ENCODE measurements at places on chromosomes 2 and 18.
A peak's percentile ranks its signal among the peaks of the same experiment; 100 is the strongest.

DNA sequence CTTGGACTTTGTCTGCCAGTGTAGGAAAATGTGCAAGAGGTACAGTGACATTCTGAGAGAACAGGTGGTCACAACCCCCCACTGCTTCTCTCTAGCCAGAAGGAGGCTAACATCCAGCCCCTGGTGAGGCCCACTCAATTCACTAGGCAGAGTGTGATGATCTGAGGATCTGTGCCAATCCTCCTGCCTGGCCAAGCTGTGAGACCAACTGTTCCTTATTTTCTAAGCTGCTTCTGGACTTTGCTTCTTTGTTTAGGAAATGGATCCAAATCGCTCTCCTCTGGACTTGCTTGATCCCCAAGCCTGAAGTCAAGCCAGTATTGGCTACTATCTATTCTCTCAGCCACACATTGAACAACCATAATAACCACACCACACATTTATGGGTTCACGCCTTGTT is 202.8 kb downstream of the PIK3C3 start:
- DNase-seq = no peak

DNA sequence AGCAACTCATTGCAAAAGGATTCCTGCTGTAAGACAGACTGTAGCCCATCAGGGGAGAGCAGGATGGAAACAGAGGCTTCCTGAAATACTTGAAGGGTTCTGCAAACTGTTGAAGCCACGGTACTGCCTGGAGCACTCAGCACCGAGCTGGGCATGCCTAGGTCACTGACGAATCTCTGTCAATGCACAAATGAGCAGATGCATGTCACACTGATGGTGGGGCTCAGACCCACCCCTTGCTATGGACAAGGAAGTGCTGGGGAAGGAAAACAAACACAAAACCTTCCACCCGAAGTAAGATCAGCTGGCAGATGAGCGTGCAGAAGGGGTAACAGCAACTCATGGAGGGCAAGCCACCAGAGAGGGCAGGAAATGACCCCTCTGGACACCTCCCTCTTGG is 136.7 kb downstream of the BCL2 start:
- DNase-seq = no peak

GRCh38 chr2:173048897-173049661 is 26.6 kb upstream of the MAP3K20 start:
- DNase-seq = peak; percentile 99

DNA sequence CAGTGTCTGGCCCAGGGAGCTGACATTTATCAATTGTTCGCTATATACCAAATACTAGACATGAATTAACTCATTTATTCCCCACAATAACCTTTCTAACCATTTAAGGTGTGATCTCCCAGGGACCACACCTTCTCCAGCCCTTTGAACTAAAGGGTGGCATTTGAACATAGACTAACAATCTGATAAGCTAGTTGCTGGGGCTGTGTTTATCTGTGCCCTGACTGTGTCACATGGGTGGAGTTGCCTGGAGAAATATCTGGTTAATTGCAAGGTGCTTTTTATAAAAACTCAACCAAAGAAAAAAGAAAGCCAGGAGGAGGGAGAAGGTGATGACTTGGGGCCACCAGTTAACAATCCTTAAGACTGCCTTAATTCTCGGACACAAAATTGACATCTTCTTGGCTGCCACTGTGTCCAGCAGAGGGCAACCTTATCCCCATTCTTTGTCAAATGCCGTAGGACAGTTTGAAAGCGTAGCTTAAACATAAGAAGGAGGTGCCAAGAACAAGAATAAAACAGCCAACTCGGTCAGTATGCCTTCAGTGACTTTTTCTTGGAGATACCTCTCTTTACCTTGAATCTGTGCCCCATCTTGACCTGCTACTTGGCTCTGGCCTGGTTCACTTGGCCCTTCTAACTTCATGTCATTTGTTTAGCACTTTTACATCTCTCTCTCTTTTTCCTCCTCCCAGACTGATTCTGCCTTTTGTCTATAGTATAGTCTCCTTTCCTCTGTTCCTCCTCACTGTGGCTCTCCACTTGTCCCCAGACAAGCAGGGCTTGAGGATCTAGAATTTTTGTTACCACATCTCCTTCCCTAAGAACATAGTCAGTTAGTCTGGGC is 183.4 kb downstream of the MYO3B start:
- DNase-seq = peak; percentile 34

- DNase-seq = peak; percentile 36
Measured at GRCh38 chr2:235939471-235939870, 228.7 kb downstream of the GBX2 start.

- DNase-seq = peak; percentile 17
Measured at GRCh38 chr18:25099895-25100294, 252.1 kb downstream of the ZNF521 start.

DNA sequence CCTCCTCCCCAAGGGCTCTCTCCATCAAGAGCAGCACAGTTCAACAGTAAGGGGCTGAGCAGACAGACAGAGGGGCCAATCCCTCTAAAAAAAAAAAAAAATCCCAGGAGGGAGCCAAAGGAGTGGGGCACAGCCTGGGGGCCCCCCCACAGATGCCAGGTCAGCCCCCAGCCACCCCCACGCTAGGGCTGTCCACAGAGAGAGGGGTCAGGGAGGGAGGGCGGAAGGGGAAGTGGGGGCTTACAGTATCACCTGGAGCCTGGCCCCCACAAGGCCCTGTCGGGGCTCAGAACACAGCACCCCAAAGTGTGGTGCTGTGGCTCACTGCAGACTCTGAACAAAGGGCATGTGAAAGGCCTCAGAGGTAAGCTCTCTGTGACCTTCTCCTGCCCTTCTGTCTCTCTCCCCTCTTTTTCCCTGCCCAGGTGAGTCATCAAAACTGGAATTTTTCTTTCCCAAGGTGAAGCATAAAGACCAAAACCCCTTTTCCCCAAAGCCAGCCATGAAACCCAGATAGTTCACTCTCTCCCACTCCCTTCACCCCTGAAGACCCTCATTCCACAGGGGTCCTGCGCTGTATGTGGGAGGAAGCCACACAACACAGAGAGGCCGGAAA is 13.9 kb downstream of the BIN1 start:
- DNase-seq = no peak

GRCh38 chr18:41244591-41245037 is 710.4 kb upstream of the PIK3C3 start:
- no peak for DNase-seq

GRCh38 chr2:98759338-98759737 is 28.4 kb upstream of the MGAT4A start:
- DNase-seq = no peak

- DNase-seq = peak; percentile 7
Measured at GRCh38 chr2:113937501-113937900, 47.6 kb downstream of the ACTR3 start.

DNA sequence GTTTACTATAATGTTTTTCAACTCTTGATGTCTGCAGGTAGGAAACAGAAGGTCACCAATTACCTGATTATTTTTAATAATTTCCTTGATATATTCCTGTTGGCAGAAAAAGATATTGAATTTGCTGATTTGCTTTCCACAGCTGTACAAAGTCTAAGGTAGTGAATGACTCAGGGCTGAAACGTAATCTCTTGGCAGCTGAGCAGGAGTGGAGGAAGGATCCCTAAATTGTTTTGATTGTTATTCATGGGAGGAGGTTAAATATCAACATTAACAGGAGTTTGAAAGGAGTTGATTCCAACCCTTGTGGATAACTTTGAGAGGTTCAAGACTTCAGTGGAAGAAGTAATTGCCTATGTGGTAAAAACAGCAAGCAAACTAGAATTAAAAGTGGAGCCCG is 345.2 kb upstream of the SLC8A1 start:
- DNase-seq = no peak

GRCh38 chr18:42508683-42509296 is 553.8 kb downstream of the PIK3C3 start:
- no peak for DNase-seq

- DNase-seq = no peak
Measured at GRCh38 chr2:143802871-143803650, 673.8 kb downstream of the ARHGAP15 start.

GRCh38 chr18:28078849-28079248 is 98.1 kb downstream of the CDH2 start:
- peak; percentile 92 for DNase-seq

DNA sequence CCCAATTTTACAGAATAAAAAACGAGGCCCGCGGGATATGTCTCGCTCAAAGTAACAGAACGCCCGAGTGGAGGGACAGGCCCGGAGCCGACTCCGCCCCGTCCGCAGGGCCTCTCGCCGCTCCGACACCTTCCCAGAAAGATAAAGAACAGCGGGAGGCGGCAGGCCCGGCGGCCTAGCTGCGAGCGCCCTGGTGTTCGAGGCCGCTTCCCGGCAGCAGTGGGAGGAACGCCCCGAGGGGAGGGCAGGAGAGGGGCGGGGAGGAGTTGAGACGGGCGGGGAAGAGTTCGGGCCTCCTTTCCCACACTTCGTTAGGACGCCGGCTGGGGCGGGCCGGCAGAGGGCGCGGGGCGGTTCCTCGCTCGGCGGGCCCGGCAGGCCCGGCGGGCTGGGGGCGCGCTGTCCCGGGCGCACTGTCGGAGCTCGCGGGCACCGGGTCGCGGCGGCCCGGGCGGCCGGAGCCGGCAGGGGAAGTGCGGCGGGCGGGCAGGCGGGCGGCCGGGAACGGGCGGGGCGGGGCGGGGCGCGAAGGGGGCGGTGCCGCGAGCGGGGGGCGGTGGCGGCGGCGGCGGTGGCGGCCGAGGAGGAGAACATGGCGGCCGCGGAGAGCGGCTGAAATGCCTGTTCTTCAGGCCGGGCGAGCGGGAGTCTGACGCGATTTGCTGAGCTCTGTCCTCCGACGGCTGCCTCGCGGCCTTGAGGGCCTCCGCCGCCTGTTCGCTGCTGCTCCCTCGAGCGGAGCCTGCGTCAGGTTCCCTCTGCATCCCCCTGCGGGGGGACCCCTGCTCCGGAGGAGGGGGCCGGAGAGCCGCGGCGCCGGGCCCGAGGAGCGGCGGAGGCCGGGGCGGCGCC is at the start of gene NCOA1:
Gene NCOA1 (plus strand): TSS at position 565 of the 852 bp plus-strand sequence. CDS start 167,424 bp downstream, outside the sequence.
- peak; percentile 83 for DNase-seq

DNA sequence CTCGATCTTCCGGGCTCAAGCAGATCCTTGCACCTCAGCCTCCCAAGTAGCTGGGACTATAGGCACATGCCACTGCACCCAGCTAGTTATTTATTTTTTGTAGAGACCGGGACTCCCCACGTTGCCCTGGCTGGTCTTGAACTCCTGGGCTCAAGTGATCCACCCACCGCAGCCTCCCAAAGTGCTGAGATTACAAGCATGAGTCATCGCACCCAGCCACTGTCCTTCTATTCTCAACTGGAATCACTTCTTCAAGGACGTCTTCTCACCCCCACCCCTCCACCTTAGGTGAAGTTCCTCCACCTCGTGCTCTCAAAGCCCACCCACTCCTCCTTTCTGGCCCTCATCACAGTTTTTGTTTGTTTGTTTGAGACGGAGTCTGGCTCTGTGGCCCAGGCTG is 54.0 kb upstream of the REL start:
- DNase-seq = no peak

DNA sequence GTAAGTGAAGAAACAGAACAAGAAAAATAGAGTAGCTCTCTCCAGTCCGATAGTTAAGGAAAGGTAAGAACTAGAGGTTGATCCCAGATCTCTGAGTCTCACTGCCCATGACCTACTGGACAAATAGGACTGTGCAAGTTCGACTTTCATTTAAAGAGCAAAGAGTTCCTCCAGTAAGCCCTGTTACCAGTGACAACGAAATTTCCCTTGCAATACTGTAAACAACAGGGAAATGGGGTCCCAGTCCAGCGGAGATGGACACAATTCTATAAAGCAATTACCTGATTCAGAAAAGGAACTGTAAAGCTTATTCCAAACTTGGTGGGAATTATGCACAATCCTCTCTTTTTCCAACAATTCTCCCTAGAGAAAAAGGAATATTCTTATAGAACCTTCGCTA is 65.9 kb downstream of the XDH start:
- DNase-seq = no peak

- peak; percentile 86 for DNase-seq
Measured at GRCh38 chr2:46339676-46340459, 42.7 kb downstream of the EPAS1 start.

DNA sequence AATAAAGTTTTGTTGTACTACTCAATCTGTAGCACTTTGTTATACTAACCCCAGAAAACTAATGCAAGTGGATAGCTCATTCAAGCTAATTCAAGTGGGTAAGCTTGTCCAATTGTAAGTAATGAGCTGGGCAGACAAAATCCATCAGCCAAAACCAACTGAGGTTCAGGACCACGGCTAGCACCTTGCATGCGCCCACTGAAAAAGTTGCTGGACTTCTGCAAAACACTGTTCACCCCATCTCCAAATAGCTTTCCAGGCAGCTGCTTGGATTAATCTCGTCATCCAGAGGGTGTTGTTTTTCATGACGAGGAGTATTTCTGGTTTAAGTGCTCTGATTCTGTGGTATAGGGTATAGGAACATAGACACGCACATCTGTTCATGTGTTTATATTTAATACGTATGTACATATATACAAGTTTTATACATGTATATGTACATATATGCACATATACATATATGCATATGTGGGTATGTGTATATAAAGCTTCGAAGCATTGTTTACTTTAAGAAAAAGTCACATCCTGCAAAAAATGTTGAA is 307.5 kb downstream of the GALR1 start:
- no peak for DNase-seq

GRCh38 chr2:2845806-2846315 is 514.8 kb upstream of the MYT1L start:
- no peak for DNase-seq

DNA sequence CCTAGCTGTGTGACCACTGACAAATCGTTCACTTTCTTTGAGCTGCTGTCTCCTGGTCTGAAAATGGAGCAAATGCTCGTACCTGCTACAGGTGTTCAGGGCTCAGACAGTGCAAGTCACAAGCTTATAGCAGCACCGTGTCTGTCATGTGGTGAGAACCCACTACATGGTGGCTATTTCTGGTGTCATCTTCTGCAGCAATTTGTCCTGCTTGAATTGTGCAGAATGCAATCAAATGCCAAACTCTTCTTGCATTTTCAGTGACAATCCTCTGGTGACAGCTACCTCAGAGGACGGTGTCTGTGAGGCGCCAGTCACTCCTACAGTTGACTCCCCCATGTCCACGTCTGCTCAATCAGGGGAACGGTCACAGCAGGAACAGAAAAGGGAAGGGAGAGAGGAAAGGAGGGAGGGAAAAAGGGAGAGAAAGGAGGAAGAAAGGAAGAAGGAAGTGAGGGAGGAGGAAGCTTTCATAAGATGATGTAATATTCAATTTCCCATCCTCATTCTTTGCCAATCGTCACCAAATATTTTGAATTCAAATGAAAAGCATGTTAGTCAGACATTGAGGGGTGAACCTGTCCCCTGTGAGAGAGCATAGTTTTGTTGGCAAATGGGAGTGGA is 122.2 kb downstream of the BCL2 start:
- DNase-seq = no peak
